ENCODE measurements at places on chromosomes 7 and 10.

- no peaks in the 10 kb centered on the region for H3K36me3 ChIP-seq
- DNase-seq: no peak
- H3K27me3 ChIP-seq: no peaks in the 10 kb centered on the region
- no peaks in the 10 kb centered on the region for H3K4me1 ChIP-seq
- no peak overlapping the region for H3K4me3 ChIP-seq
Observed at GRCh38 chr7:148485618-148486017, 104.9 kb upstream of the C7orf33 start.

GRCh38 chr7:124187962-124188361, 155.1 kb upstream of the TMEM229A start:
- no peaks in the 10 kb centered on the region for H3K36me3 ChIP-seq
- no peaks in the 10 kb centered on the region for H3K27me3 ChIP-seq
- no peak overlapping the region for H3K27ac ChIP-seq
- no peak for DNase-seq
- no peak overlapping the region for H3K4me3 ChIP-seq
- H3K4me1 ChIP-seq: no peaks in the 10 kb centered on the region

DNA sequence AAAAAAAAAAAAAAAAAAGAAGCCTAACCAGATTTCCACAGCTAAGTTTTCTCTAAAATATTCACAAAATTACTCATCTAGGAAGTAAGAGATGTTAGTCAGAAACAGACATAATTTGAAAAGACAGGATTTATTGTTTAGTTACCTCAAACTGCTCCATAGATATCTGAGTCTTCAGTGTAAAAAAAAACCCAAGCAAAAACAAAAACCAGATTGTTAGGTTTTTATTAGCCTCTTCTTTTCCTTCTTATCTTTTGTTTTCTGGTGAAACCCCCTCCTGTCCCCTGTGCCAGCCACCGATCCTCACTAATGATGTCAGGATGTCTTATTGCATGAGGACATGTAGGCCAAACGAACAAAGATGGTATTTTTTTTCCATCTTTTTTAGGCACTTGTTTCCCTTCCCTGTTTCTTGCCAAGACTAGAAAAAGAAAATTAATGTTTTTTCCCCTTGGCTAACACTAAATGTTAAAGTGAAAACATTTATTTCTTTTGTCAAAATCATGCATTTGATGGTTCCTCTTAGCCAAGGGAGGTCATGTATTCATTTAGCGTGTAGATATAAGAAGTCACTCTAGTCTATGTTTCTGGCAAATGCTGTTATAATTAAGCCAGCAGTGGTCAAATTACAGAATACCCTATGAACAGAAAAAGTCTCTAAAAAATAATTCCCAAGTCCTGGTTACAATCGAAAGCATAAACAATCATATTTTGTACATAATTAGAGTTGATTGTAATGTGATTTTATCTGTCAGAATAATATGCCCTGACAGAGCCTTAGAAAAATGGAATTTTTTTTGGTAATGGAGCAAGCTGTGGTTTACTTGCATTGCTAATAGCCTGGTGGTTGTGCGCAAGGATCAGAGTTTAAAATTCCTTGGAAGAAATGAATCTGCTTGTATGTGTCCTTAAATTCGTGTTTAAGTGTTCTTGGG, 702.4 kb upstream of the FZD8 start:
- H3K4me3 ChIP-seq: no peak overlapping the region
- H3K4me1 ChIP-seq: peaks cover 2% of the 10 kb centered on the region
- H3K27ac ChIP-seq: no peak overlapping the region
- H3K36me3 ChIP-seq: no peaks in the 10 kb centered on the region

DNA sequence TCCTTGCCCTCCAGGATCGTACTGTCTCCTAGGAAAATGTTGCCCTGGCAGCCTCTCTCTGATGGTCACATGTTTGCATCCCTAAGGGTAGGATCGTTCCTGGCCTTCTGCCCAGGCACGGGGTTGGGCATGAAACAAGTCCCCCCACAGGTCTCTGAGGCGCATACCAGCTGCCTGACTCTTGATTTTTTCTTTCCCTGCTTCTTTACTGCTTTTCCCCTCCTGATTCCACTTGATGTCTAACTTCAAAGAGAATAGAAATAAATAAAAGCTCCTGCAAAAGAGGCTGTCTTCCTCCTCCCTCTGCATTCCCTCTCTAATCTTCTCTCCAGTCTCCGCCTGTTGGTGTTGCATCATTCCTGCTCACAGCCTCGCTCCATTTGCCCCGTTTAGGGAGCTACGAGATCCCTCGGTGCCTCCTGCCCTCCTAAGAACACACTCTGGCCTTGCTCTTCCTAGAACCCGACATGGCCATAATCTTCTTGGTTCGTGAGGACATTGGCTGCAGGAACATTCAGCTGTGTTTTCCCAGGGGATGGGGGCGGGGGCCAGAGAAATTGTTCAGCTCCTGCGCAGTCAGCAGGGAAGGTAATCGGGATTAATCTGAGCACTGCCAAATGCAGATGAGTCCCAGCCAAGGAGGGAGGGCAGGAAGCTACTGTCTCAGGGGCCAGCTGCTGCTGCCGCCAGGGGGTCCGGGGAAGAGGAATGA, 26.0 kb downstream of the LEP start:
- H3K4me1 ChIP-seq: peaks cover 46% of the 10 kb centered on the region
- H3K27me3 ChIP-seq: peaks cover 13% of the 10 kb centered on the region
- H3K36me3 ChIP-seq: no peaks in the 10 kb centered on the region

DNA sequence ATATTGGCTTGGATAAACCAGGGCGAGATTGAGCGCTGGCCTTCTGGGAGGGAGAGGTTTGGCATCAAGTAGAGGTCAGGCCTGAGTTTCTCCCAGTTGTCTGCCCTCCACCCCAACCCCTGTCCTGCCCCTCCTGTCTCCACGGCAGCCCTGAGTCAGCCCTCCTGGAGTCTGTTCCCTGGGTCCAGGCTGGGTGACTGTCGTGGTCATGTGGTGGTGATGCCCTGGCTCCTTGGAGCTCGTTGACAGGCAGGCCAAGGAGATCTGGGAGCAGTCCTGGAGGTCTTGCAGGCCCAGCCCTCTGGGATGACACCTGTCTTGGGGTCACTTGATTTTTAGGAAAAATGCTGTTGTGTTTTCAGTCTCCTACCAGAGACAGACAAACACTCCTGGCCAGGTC, 53.6 kb upstream of the PODXL start:
- no peak overlapping the region for H3K27ac ChIP-seq
- H3K27me3 ChIP-seq: no peaks in the 10 kb centered on the region
- no peak overlapping the region for H3K4me3 ChIP-seq
- DNase-seq: no peak
- peaks cover 49% of the 10 kb centered on the region for H3K4me1 ChIP-seq

- no peak overlapping the region for H3K27ac ChIP-seq
- peaks cover 39% of the 10 kb centered on the region for H3K36me3 ChIP-seq
- no peaks in the 10 kb centered on the region for H3K27me3 ChIP-seq
Observed at GRCh38 chr10:13690281-13690825, 103.6 kb downstream of the PRPF18 start.

DNA sequence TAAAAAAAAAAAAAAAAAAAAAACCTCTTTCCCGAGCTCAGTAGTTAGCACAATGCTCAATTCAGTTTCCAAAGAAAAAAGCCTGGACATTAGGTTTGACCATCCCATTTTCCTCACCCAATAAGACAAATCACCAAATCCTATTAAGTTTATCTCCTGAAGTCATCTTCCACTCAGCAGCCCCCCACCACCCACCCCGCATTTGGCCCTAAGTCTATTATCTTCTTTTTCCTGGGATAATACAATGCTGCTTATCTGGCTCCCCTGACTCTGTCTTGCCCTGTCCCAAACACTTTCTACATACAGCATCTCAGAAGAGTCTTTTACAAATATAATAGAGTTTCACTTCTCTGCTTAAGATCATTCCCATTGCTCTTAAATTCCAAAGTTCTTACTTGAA, 17.8 kb upstream of the LMOD2 start:
- H3K27me3 ChIP-seq: no peaks in the 10 kb centered on the region
- no peak overlapping the region for H3K4me3 ChIP-seq
- H3K27ac ChIP-seq: no peak overlapping the region
- no peak for DNase-seq
- H3K4me1 ChIP-seq: no peaks in the 10 kb centered on the region

DNA sequence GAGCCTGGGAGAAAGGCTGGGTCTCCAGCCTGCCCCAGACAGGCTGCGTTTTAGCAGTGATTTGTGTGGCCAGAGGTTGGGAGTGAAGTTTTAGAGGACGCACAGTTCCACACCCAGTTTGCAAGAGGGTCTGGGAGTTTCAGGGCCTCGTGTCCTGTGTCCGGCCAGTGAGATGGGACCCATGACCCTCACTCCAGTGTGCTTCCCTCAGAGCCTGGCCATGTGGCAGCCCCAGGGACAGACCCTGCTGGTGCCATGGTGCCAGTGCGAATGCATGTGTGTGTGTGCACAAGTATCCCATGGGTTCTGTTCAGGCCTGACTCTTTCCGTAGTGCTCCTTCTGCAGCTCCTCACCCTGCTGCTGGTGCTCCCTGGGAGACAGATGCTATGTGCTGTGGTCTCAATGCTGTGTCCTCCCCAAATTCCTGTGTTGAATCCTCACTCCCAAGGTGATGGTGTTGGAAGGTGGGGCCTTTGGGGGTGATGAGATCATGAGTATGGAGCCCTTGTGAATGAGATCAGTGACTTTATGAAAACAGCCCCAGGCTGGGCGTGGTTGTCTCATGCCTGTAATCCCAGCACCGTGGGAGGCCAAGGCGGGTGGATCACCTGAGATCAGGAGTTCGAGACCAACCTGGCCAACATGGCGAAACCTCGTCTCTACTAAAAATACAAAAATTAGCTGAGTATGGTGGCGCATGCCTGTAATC, 16.5 kb downstream of the ECHDC3 start:
- no peak overlapping the region for H3K4me3 ChIP-seq
- H3K36me3 ChIP-seq: peaks cover 9% of the 10 kb centered on the region
- H3K27me3 ChIP-seq: no peaks in the 10 kb centered on the region
- no peak for DNase-seq

GRCh38 chr10:100759331-100759730, 13.9 kb downstream of the PAX2 start:
- H3K4me1 ChIP-seq: peaks cover 10% of the 10 kb centered on the region
- H3K27ac ChIP-seq: no peak overlapping the region
- H3K36me3 ChIP-seq: peaks cover 7% of the 10 kb centered on the region
- peaks cover 37% of the 10 kb centered on the region for H3K27me3 ChIP-seq
- no peak for DNase-seq
- H3K4me3 ChIP-seq: no peak overlapping the region

DNA sequence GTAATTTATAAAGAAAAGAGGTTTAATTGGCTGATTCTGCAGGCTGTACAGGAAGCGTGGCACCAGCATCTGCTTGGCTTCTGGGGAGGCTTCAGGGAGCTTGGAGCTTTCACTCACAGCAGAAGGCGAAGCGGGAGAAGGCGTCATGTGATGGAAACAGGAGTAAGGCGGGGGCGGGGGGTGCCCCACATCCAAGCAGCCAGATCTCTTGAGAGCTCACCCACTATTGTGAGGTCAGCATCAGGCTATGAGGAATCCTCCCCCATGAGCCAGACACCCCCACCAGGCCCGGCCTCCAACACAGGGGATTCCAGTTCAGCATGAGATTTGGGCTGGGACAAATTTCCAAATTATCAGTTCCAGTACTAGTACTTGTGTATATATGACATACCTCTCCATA, 46.2 kb downstream of the WDR37 start:
- peaks cover 61% of the 10 kb centered on the region for H3K36me3 ChIP-seq
- no peak overlapping the region for H3K27ac ChIP-seq
- H3K27me3 ChIP-seq: no peaks in the 10 kb centered on the region

- no peaks in the 10 kb centered on the region for H3K27me3 ChIP-seq
- H3K36me3 ChIP-seq: peaks cover 22% of the 10 kb centered on the region
- peak overlapping the region; percentile 65 for H3K4me3 ChIP-seq
- DNase-seq: no peak
Observed at GRCh38 chr10:103350175-103350516, 794 bp downstream of the PCGF6 start.

DNA sequence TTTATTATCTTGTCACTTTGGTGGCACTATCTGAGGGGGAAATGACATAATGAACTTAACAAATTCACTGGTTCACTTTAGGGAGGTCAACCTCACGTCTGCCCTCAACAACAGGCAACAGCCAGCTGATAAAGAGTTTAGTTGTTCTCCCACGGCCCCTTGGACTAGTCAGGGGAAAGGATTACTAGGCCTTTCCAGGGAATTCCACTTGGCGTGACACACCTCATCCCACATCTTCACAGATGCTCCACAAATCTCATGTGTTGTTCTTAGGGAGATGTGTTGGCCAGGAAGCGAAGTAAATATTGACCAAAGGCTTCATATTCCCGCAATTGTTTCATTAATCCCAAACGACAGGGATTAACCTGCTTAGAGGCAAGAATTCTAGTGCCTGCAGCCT, 183.5 kb upstream of the CDCA7L start:
- peaks cover 4% of the 10 kb centered on the region for H3K4me1 ChIP-seq
- H3K36me3 ChIP-seq: peaks cover 6% of the 10 kb centered on the region
- DNase-seq: no peak
- H3K27ac ChIP-seq: no peak overlapping the region
- H3K27me3 ChIP-seq: no peaks in the 10 kb centered on the region
- H3K4me3 ChIP-seq: no peak overlapping the region

DNA sequence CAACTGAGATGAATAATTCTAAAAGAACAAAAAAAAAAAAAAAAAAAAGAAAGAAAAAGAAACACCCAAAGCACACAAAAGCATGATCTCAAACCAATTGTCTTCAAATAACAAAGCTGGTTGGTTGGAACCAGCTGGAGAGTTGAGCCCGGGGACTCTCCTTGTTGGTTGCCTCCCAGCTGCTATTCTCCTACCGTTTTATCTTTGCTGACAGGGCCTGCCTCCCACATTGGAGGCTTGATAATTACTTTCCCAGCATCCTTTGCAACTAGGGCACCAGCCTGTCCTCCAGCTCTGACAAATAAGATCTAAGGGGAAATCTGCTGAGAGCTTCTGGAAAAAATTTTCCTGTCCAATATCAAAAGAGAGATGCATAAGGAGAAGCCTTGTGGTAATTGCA, 6.8 kb downstream of the PON1 start:
- no peaks in the 10 kb centered on the region for H3K36me3 ChIP-seq
- DNase-seq: no peak
- no peaks in the 10 kb centered on the region for H3K4me1 ChIP-seq
- no peaks in the 10 kb centered on the region for H3K27me3 ChIP-seq

DNA sequence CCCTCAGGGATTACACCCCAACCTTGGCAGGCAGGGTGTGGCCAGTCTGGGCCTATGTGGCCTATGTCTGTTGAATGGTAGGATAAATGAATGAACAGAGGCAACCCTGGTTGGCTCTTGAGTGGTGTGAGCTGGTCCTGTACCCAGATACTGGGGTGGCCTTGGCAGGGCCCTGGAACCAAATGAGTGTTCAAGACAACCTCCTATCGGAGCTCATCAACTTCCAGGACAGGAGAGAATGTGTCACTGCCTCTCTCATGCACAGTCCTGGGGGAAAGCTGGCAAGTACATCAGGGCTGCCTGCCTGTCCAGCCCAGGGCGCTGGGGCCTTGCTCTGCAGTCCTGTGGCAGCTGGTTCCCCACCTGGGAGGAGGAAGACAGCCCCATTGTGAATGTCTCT, 271.6 kb downstream of the CALN1 start:
- no peak overlapping the region for H3K27ac ChIP-seq
- no peaks in the 10 kb centered on the region for H3K27me3 ChIP-seq
- H3K36me3 ChIP-seq: no peaks in the 10 kb centered on the region
- no peak for DNase-seq

- no peak overlapping the region for H3K4me3 ChIP-seq
- peaks cover 26% of the 10 kb centered on the region for H3K27me3 ChIP-seq
- H3K27ac ChIP-seq: no peak overlapping the region
- no peak for DNase-seq
- H3K4me1 ChIP-seq: peaks cover 20% of the 10 kb centered on the region
Observed at GRCh38 chr10:75429159-75429827, 2.1 kb upstream of the LRMDA start.

- peaks cover 3% of the 10 kb centered on the region for H3K36me3 ChIP-seq
- no peaks in the 10 kb centered on the region for H3K27me3 ChIP-seq
- DNase-seq: no peak
- no peak overlapping the region for H3K27ac ChIP-seq
- H3K4me3 ChIP-seq: no peak overlapping the region
Observed at GRCh38 chr7:21450941-21451340, 23.1 kb downstream of the SP4 start.

Measured in spinal cord (tissue), 10 donors.